ENCODE measurements at places on chromosomes 13 and 19. TPM values are rescaled to one million over a fixed set of nuclear protein-coding genes. Genes with fewer than 3 reads are reported as not detected.

Gene ATP1A3
- total RNA-seq: 1.4 TPM

DNA sequence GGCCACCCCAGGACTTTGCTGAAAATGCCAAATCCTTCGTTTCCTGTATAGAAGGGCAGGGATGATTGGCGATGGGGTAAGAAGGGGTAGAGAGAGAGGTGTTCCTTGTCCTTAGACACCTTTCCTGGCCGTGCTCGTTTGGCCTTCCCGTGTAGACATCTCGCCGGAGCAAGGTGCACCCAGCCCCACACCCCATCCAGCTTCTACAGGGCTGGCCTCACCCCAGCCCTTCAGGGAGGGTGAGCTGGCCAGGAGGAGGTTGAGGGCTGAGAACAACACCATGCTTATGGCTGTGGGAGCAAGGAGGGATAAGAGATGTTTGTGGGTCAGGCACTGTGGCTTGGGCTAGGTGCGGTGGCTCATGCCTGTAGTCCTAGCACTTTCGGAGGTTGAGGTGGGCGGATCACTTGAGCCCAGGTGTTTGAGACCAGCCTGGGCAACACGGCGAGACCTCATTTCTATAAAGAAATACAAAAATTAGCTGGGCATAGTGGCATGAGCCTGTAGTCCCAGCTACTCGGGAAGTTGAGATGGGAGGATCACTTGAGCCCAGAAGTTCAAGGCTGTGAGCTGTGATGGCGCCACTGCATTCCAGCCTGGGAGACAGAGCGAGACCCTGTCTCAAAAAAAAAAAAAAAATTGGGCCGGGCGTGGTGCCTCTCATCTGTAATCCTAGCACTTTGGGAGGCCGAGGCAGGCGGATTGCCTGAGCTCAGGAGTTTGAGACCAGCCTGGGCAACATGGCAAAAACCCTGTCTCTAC lies 15.5 kb downstream of the SMARCA4 start:
- no peak for DNase-seq

- no peak for DNase-seq
Measured at GRCh38 chr19:49231389-49231788, 73.8 kb downstream of the TRPM4 start.

DNA sequence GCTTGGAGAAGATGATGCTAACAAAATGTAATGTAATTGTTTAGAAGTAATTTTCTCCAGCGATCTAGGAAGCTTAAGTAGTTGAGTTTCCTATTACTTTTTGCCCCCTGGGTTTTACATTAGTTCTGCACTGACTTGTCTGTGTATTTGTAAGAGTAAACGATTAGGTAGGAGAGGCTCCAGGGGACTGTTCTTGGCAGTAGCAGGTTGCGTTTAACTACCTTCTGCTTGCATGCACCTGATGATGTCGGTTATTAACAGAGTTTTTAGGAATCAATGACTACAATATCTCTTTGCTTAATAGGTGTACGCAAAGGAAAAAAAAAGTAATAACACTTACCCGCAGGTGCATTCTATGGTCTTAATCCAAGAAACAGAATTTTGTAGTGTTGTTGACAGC lies 18.3 kb upstream of the UGGT2 start:
- DNase-seq: no peak

GRCh38 chr19:33387351-33388230 lies 14.1 kb downstream of the CEBPG start:
- DNase-seq: no peak

- DNase-seq: no peak
Measured at GRCh38 chr13:105436943-105437342, 1098.5 kb downstream of the EFNB2 start.
